Hippocampal formation (tissue), 2 donors: ENCODE measurements at places on chromosomes 5 and 9.

DNA sequence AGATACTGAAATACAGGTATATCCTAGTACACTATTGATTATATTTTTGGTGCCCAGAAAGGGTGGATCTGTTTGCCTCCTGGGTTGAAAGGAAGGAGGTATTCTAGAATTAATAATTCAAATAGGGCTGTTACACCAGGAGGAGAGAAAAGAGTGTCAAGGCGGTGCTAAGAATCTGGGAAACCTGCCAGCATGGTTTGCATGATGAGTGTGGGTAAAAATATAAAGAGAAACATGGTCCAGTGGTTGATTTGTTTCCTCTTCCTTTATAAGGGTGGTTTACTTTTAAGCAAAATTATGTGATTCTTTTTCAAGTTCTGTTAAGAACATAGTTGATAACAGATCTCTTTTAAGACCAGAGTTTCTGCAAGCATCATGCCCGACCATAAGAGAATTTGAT, 69.4 kb upstream of the NFIB start:
- DNase-seq: no peak

- DNase-seq: no peak
Observed at GRCh38 chr5:40489421-40489820, 190.3 kb upstream of the PTGER4 start.

GRCh38 chr9:15101095-15101494, 190.9 kb upstream of the FREM1 start:
- no peak for DNase-seq

GRCh38 chr5:106780355-106780754, 890.4 kb downstream of the EFNA5 start:
- no peak for DNase-seq

DNA sequence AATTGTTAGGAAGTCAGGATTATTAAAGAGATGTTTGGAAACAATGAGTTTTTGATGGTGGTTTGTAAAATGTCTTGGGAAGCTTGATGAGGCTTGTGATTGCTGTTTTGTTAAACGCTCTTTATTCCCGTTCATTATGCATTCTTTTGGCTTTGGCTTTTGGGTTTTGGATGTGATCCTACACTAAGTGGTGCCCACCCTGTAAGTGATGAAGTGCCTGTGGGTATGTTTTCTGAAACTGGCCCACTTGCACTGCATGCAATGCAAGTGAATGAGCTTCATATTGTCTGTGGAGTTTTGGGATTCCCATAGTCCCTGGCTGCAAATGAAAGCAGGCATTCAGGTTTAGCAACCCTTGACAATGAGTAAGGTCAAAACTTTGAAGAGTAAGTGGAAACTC, 1035.5 kb upstream of the WWC1 start:
- DNase-seq: no peak

DNA sequence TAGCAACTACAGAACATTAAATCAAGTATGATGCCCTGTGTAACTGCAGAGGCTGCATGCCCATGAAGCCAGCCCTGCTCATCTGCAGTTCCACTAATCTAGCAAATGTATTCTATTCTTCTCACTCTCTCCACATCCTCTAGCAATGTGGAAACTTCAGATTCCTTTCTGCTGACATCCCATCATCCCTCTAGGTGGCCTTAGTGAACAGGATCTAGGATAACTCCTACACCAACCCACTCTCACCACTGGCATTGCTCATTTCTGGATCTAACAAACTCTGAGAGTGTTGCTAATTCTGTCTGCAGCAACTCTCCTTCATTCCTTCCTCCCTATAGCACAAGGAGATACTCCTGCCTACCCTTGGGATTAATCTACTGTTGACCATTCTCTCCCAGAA, 80.8 kb downstream of the FAM81B start:
- no peak for DNase-seq

DNA sequence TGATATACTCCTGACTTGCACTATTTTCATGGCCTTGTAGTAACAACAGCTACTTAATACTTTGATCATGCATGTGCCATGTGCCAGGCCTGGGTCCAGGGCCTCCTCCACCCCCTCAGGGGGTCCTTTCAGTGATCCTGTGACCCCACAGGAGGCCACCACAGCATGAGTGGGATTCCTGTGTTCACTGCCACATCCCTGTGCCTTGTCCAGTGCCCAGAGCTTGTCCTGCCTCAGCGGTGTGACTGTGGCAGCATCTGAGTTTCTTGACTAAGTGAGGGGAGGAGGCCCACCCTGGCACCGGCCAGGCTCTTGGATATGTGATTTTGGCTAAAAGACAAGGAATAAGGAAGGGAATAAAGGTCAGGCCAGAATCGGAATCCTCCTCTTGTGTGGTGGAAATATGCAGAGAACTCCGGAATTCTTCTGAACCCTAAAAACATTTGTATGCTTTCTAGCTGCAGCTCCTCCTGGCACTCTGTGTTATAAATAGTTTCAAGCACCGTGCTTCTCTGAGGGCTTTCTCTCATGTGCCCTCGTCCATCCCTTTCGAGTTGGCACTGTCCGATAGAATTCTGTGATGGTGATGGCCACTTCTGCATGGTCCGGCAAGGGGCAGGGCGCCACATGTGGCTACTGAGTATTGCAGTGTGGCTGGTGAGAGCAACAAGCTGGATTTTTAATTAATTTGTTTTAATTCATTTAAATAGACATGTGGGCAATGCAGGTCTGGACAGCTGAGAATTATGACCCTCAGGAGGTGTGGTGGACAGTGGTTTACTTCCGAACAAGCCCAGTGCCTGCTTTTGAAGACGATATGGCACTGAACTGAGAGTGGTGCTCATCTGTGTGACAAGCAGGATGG, 31.8 kb downstream of the TENT4A start:
- DNase-seq: no peak

- DNase-seq: no peak
Observed at GRCh38 chr9:108636013-108636412, 219.8 kb downstream of the ACTL7B start.

DNA sequence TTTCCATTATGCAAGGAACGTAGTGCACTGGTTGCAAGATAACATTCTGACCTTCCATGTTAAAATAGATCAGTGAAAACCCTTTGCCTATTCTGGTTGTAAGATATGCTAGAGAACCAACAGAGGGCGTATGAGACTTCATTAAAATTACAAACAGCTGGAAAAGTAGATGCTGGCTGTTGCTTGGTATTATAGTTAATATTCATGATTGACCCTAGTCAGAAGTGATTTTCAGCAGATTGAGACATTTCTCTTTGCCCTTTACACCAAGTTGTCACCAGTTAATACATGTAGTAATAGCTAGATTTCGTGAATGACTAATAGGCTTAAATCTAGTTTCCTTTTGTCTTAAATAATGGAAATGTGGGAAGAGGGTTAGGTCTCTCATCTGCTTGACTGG, 13.8 kb upstream of the FGF18 start:
- DNase-seq: no peak
